H1 (cell line): ENCODE measurements at places on chromosomes 16 and 17. TPM values are rescaled to one million over a fixed set of nuclear protein-coding genes. Genes with fewer than 3 reads are reported as not detected.

- H3K4me1 ChIP-seq: no peaks in the 10 kb centered on the region; the same call in 1 of the 2 replicates
- no peaks in the 10 kb centered on the region for H3K36me3 ChIP-seq
- no peak overlapping the region; the same call in 1 of the 2 replicates for H3K27ac ChIP-seq
- DNase-seq: peak; percentile 94
- H3K4me3 ChIP-seq: peak overlapping the region; percentile 57
These were observed 1.7 kb downstream of the MYO15B start for GRCh38 chr17:75589012-75589918.

DNA sequence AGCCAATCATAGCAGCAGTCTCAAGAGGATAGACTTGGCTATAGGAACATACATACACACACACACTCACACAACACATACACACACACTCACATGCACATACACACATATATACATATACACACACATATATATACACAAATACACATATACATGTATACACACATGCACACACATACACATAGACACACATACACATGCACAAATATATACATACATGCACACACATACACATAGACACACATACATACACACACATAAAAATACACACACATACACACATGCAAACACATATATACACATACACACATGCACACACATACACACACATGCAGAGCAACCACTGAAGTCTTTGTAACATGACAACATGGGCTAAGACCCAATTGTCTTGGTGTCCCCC is 19.7 kb downstream of the CBLN1 start:
- no peak overlapping the region for H3K27ac ChIP-seq
- no peak overlapping the region for H3K4me3 ChIP-seq
- no peaks in the 10 kb centered on the region for H3K4me1 ChIP-seq
- H3K36me3 ChIP-seq: no peaks in the 10 kb centered on the region
- DNase-seq: no peak

GRCh38 chr17:67829331-67829730 is 4.0 kb downstream of the BPTF start:
- no peak for DNase-seq
- H3K4me1 ChIP-seq: peaks cover 14% of the 10 kb centered on the region
- H3K27me3 ChIP-seq: no peaks in the 10 kb centered on the region
- no peak overlapping the region for H3K27ac ChIP-seq
- H3K4me3 ChIP-seq: no peak overlapping the region; the same call in 1 of the 2 replicates

DNA sequence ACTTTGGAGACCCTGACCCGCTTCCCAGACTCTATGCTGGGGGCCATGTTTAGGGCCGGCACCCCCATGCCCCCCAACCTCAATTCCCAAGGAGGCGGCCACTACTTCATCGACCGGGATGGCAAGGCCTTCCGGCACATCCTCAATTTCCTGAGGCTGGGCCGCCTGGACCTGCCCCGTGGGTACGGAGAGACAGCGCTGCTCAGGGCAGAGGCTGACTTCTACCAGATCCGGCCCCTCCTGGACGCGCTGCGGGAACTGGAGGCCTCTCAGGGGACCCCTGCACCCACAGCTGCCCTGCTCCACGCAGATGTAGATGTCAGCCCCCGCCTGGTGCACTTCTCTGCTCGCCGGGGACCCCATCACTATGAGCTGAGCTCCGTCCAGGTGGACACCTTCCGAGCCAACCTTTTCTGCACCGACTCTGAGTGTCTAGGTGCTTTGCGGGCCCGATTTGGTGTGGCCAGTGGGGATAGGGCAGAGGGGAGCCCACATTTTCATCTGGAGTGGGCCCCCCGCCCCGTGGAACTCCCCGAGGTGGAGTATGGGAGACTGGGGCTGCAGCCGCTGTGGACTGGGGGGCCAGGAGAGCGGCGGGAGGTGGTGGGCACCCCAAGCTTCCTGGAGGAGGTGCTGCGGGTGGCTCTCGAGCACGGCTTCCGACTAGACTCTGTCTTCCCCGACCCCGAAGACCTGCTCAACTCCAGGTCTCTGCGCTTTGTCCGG is 1.1 kb downstream of the KCTD11 start:
- H3K4me1 ChIP-seq: peaks cover 15% of the 10 kb centered on the region
- no peak overlapping the region for H3K27ac ChIP-seq
- H3K36me3 ChIP-seq: no peaks in the 10 kb centered on the region
- H3K27me3 ChIP-seq: no peaks in the 10 kb centered on the region

GRCh38 chr16:57876210-57876609 is 73.9 kb upstream of the KIFC3 start:
- no peaks in the 10 kb centered on the region for H3K27me3 ChIP-seq
- no peaks in the 10 kb centered on the region for H3K36me3 ChIP-seq
- peaks cover 6% of the 10 kb centered on the region for H3K4me1 ChIP-seq
- no peak overlapping the region for H3K27ac ChIP-seq

DNA sequence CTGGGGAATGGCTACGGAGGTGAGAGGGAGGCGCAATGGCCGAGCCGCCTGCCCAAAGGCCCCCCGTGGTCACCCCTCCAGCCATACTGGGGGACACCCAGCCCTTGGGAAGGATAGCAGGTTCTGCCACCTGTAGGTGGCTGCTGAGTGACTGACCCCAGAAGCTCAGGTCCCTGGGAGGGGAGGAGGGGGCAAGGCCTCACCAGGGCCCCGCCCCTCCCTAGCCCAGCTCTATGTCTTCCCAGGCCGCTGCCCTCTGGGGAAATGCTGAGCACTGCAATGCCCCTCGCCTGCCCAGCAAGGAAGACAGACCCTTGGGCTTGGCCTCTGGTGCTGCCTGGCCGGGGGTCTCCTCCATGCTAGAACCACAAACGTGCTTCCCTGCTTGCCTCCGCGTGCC is 11.4 kb upstream of the CLDN9 start:
- H3K4me3 ChIP-seq: no peak overlapping the region
- no peak for DNase-seq
- H3K36me3 ChIP-seq: no peaks in the 10 kb centered on the region
- H3K27me3 ChIP-seq: no peaks in the 10 kb centered on the region
- H3K27ac ChIP-seq: no peak overlapping the region

DNA sequence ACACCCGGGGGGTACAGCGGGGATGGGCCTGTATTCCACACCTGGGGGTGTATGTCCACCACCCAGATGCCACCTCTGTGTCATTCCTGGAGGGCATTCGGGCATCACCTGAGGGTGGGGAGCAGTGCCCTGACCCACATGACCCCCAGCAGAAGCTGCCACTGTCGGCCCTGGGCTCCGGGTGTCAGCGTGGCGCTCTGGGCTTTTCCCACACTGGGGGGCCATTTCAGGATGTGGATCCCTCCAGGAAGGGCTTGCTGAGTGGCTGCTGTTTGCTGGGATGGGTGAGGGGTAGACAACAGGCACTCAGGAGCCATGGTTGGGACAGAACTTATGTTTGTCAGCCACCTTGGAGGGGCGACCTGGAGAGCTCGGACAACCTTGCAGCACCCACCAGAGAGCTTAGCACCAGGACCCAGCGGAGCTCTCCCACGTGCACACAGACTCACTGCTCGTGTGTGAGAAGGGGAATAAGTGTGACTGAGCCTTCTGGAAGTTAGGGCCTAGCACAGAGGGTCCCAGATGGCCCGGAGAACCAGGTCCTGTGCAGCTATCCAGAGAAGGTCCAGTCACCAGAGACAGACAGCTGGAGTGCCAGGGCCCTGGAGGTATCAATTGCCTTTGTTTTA is 102.7 kb downstream of the METRNL start:
- no peaks in the 10 kb centered on the region for H3K27me3 ChIP-seq
- DNase-seq: peak; percentile 39
- no peaks in the 10 kb centered on the region for H3K4me1 ChIP-seq
- no peak overlapping the region for H3K4me3 ChIP-seq
- no peaks in the 10 kb centered on the region for H3K36me3 ChIP-seq

DNA sequence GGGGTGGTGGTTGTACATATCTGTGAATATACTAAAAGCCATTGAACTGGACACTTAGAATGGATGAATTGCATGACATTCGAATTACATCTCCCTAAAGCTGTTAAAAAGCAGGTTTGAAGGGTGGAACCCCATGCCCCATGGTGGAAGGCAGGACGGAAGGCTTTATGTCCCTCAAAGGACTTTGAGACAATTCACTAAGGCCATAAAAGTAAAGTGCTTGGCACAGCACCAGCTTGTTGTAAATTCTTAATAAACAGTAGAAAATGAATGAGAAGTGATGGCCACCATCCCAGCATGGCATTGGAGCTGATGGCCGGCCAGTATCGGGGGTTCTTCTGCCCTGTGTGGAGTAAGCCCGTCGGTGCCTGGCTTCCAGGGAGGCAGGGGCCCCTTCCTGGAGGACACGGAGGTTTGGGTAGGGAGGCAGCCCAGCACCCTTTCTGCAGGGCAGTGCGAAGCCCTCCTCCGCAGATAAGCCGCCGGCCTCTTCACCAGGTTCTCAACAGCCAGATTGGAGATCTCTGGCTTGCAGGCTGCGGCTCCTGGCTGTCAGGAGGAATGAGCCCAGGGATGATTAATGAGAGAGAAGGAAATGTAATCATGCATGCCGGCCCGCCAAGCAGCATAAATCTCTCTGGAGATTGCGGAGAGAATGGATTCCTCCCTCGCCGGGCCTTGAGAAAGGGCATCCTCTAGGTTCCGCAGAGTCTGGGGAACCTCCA is 346.9 kb downstream of the FOXL1 start:
- DNase-seq: no peak
- no peaks in the 10 kb centered on the region for H3K27me3 ChIP-seq
- no peaks in the 10 kb centered on the region for H3K36me3 ChIP-seq
- H3K4me1 ChIP-seq: no peaks in the 10 kb centered on the region
- no peak overlapping the region for H3K4me3 ChIP-seq

The C1QTNF8 gene
- not detected in 2 replicates for total RNA-seq

The MT1E gene
- total RNA-seq: 3.5 and 7.9 TPM in 2 replicates

The MT1G gene
- total RNA-seq: 17.7 and 19.7 TPM in 2 replicates

The CD7 gene
- total RNA-seq: 0.86 and 1.3 TPM in 2 replicates

The ABCA5 gene
- 2.3 and 4.1 TPM in 2 replicates for total RNA-seq

The ELOB gene
- total RNA-seq: 237 and 248 TPM in 2 replicates

The CCL1 gene
- not detected in 2 replicates for total RNA-seq

The SRP68 gene
- total RNA-seq: 83.5 and 84.6 TPM in 2 replicates

The CPNE7 gene
- total RNA-seq: 21.7 and 23.7 TPM in 2 replicates

The ABCA9 gene
- not detected in 2 replicates for total RNA-seq
